ENCODE measurements at places on chromosomes 11 and 22. TPM values are rescaled to one million over a fixed set of nuclear protein-coding genes. Genes with fewer than 3 reads are reported as not detected.
A peak's percentile ranks its signal among the peaks of the same experiment; 100 is the strongest.

GRCh38 chr11:13503393-13503792 lies 7.6 kb upstream of the PTH start:
- no peaks in the 10 kb centered on the region for H3K36me3 ChIP-seq
- H3K27me3 ChIP-seq, result no peaks in the 10 kb centered on the region
- no peak for DNase-seq
- H3K27ac ChIP-seq, result no peak overlapping the region

- no peak overlapping the region for H3K4me3 ChIP-seq
Measured at GRCh38 chr22:43515411-43515810, 103.6 kb downstream of the MPPED1 start.

- peaks cover 5% of the 10 kb centered on the region for H3K4me1 ChIP-seq
- peak; percentile 99 for DNase-seq
- peaks cover 10% of the 10 kb centered on the region for H3K36me3 ChIP-seq
- no peaks in the 10 kb centered on the region for H3K27me3 ChIP-seq
- H3K27ac ChIP-seq, result peak within 1 kb of the TSS; percentile 88
- peak within 1 kb of the TSS; percentile 87 for H3K4me3 ChIP-seq
Measured at GRCh38 chr11:57667736-57668433, at the start of gene ZDHHC5. TSS of gene ZDHHC5 (plus strand) at chr11:57668114. CDS start at chr11:57673091, 4,977 bp downstream.

DNA sequence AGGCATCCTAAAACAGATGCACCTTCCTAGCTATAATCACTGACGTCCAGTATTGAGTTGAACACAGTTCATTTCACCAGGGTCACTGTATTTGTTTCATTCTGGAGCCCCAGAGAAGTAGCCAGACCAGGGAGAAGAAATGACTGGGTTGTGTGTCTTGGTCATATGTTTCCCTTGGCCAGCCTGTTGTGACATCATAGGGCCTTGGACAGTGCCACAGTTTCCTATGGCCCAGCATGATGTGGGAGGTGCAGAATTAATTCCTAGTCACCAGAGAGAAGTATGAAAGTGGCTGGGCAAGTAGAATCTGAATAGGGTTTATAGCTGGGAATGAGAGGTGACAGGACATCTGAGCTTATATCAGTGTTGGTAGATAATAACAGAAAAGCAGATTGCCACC lies 84.0 kb upstream of the ZBED5 start:
- no peak overlapping the region for H3K27ac ChIP-seq
- DNase-seq, result no peak
- H3K27me3 ChIP-seq, result no peaks in the 10 kb centered on the region
- no peaks in the 10 kb centered on the region for H3K36me3 ChIP-seq
- no peak overlapping the region for H3K4me3 ChIP-seq

MPZL3 gene
- total RNA-seq, result 5.7 TPM

GAL3ST1 gene
- total RNA-seq, result 13.3 TPM

RTN4RL2 gene
- total RNA-seq, result 16.1 TPM

Data from GM23338 (cell line).